Activated naive CD4-positive, alpha-beta T cell treated with Interleukin-2 at 50 U/mL for 16 hours (primary cell): ENCODE measurements at places on chromosomes 2 and 18.

DNA sequence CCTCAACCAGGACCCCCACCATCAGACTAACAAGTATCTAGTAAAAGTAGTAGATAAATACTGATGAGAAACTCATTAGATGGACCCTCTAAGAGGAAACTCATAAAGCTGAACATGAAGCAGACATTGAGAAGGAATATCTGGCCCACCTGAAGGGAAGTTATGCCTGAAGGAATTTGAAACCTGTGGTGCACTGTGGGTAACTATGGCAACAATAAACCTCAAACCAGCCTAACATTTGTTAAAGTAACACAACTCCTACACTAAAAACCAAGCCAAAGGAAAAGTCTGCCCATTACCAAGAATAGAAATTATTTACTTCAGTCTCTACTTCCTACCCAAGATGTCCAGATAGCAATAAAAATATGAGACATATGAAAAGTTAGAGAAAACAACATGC, 43.4 kb downstream of the KIAA1328 start:
- no peak for DNase-seq

DNA sequence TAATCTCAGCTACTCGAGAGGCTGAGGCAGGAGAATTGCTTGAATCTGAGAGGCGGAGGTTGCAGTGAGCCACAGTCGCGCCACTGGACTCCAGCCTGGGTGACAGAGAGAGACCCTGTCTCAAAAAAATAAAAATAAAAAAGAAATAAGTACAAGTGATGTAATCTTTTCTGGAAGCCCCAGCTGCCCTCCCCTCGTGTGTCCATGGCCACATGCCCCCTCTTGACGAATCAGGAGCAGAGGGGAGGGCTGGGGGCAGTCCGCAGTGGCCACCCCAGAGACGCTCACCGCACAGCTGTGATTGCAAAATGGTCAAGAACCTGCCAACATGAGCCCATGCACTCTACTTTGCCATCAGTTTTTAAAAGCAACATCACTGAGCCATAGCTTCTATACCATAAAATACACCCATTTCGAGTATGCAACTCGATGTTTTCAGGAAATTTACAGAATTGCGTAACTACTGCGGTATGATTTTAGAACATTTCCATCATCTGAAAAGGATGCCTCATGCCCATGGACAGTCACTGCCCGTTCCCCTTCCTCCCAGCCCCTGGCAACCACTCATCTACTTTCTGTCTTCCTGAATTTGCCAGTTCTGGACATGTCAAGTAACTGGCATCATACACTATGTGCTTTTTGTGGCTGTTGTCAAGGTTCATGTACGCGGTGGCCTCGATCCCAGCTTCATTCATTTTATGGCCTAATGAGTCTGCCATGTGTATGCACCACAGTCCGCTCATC, 88.1 kb downstream of the NDUFA10 start:
- no peak for DNase-seq

GRCh38 chr2:42653908-42654445, 85.5 kb downstream of the MTA3 start:
- DNase-seq, result no peak

DNA sequence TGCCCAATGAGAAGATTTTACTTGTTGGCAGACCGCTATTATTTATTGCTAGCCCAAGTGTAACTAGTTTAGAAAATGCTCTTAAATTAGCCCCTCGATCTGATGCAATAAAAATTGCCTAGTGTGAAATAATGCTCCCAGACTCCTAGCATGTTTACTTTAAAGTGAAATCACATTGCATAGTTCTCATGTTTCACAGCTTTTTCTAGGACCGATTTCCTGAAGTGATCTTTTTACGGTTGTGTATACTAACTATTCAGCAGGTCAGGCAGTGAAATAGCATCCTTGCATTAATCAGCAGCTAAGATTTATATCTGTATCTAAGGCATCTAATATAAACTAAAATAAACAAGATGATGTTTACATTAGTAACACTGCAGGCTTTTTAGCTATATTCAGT, 52.4 kb downstream of the PMS1 start:
- no peak for DNase-seq

DNA sequence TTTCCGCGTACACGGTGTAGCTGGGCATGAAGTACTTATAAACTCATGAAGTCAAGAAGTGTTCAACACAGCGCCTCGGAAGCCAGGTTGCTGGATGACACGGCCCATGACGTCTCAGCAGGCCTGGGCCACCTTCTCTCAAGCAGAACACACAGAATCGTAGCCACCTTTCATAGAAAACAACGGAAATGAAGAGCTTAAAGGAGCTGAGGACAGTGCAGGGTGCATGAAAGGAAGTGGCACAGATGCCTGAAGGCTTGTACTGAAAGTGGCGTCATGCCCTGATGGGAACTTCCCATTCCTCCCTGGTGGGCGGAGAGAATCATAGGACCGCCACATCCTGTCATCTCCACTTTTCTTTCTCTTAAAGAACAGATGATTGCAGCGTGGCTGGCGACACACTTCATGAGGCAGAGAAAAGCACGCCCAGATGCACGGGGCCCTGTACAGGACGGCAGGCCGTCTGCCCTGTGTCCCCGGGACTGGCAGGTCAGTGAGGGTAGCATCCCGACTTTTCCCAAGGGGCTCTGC, 31.1 kb downstream of the HDAC4 start:
- peak; percentile 82 for DNase-seq

DNA sequence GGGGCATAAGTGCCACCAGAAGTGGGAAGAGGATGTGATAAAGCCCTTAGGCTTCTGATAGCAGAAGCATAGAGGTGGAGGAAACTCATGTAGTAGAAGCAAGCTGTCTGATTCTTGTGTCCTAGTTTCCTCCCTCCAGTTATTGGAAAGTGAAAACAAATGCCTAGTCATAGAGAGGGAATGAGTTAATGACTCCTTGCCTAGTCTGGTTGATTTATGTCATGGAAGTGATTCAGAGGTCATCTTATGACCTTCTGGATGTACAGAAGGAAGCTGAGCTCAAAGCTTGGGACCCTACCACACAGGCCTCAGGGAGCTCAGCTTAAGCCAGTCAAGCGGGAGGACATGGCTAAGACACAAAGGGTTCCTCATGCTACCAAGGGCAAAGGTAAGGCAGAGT, 232.2 kb downstream of the THSD7B start:
- no peak for DNase-seq

DNA sequence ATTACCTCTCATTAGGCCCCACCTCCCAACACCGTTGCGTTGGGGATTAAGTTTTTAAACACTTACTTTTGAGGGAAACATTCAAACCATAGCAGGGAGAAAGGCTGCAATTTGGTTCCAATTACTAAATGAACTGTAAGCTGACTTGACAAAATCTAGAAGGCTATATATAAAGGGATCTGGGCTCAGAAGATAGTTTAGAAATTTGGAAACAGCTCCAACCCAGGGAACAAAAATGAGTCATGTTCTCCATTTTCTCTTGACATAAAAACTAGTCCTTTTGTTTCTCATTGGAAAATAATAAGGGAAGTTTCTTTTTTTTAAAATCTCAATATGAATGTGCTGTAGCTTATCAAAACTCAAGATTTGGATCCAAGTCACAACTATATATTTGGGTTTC, 17.5 kb downstream of the MOGAT1 start:
- DNase-seq, result no peak

- peak; percentile 54 for DNase-seq
Measured at GRCh38 chr2:8575038-8575833, 106.6 kb upstream of the ID2 start.

GRCh38 chr2:44573996-44574395, 212.2 kb downstream of the CAMKMT start:
- no peak for DNase-seq

DNA sequence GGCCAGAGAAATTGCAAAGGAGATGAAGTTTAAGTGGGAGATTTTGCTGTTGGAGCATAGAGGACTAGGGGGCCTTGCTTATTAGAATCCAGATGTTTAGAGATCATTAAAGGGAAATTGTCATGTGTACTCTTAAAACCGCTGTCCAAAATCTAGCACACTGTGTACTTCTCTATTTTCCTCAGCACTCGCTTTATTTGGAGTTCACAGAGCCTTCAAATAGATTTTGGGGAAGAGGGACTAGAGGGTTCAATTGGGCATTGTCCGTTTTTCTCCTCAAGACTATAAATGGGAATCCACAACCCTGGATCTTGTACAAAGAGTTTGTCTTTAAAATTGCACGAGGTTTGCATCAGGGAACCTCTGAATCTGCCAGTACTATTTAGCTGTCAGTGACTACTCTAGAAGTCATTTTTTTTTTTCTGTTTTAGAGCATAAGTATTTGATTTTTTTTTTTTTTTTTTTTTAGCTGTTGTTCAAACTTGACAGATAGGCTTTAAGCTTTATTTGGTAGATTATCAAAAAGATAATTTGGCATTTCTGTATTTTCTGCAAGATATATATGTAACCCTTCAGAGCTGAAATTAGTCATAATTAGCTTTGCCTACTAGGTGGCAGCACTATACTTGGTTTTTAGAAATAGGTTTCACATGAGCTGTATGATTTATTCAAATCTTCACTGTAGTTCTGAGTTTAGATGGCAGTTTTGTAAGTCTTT, 14.2 kb downstream of the PMS1 start:
- DNase-seq, result no peak

GRCh38 chr2:74714691-74715080, 60.6 kb downstream of the SEMA4F start:
- DNase-seq, result no peak

GRCh38 chr2:119425620-119426395, 5.8 kb upstream of the TMEM37 start:
- no peak for DNase-seq

- peak; percentile 77 for DNase-seq
Measured at GRCh38 chr2:30231996-30232800, 864 bp downstream of the LBH start.

- DNase-seq, result no peak
Measured at GRCh38 chr2:118847762-118848172, 319 bp upstream of the EN1 start.

DNA sequence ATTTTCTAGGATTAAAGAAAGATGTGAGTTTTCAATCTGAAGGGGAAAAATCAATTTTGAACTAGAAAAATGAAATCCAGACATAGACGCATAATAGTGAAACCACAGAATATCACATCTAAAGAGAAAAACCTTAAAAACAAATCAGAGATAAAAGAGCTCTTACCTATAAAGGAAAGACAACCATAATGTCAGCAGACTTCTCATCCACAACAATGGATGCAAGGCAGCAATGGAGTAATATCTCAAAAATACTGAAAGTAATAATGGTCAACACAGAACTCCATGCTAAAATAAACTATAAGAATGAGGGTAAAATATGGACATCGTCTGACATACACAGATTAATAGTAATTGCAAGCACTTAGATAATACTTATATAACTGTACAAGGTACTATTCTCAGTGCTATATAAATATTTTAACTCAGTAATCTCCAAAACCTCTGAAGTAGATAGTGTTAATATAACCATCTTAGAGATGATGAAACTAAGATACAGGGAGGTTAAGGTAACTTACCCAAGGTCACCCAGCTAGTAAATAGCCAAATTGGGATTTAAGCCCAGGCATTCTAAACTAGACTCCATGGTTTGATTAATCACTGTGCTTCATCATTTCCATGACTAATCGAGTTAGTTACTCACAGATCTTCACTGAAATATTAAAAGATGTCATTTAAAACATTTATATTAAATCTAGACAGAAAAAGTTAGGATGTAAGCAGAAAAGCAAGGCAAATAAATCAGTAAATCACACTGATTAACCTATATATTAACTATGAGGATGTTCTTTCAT, 89.4 kb upstream of the SPTBN1 start:
- DNase-seq, result no peak

DNA sequence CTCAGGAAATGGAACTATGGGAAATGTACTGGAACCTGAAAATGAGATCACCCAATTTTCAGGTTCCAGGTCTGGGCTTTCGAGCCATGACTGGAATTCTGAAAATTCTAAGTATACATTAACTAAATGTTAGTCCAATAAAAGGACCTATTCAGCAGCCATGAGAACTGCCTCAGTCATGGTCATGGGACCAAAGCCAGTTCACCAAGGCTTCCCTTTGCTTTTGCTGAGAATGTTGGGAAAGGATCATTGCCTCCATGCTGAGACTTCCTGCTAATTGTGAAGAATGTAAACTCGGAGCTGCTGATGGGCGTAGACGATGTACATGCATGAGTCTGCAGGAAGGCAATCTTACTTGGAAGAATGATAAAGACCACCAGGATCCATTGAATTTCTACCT, 624.4 kb upstream of the SOX11 start:
- DNase-seq, result no peak

DNA sequence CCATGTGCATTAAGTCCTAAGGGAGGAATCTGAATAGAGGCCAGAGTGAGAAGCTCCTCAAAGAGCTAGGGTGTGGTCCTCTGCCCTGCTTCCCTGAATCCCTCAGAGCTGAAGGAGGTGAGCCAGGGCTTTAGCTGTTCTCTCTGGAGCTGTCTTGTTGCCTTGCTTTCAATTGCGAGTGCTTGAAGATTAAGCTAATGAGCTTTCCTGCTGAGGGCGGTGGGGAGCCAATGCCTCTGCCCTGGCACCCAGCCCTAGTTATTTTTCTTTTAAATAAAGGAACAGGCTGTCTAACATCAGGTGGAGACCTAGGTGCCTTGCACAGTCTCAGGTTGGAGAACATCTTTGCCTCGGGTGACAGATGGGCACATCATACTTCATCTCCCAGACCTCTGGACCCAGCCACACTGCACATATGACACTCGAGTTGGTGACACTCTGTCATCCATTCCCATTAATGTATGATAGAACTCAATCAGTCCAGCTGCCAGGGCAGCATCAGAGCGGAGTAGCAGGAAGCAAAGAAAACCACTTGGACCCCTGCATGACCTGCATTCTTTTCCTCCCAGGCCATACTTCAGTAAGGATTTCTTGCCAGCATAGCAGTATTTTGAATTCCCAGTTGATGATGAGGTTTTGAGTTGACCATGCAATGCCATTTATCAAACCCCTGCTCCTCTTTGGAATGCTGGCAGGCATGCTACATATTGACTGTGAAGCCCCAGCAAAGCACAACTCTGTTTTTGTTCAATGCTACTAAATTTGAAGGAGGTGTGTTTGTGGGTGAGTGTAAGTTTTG, 292.7 kb downstream of the RNF144A start:
- DNase-seq, result no peak

DNA sequence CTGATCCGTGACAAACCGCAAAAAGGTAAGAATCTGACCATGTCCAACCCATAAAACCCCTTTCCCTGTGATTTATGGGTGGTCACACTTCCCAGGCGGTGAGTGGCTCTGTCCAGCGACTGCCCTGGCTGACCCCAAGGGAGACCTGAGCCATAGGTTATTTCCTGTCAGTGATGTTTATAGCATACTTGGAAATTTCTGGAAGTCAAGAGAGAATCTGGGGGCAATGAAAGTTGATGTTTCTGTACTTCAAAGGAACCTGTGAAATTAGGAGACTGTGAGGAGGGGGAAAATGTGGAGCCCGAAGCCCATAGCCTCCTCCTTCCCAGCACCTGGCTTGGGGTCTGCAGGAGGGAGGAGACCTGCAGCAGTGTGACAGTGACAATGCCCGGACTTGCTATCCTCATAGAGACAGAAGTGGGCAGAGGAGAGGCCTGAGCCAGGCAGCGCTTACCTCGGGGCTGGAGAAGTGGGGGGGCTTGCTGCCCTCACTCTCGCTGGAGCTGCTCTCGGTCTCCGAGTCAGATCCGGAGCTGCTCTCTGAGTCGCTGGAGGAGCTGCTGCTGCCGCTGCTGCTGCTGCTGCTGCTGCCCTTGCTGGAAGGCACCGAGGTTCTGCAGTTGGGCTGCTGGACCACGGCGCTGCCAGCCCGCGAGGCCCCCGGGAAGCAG, 111.3 kb upstream of the REV1 start:
- DNase-seq, result no peak
